ENCODE measurements at places on chromosomes 4 and X.

GRCh38 chrX:155592331-155592730 is 20.4 kb downstream of the TMLHE start:
- no peak for DNase-seq

GRCh38 chrX:101265869-101266428 is 25.2 kb downstream of the TAF7L start:
- DNase-seq: no peak

DNA sequence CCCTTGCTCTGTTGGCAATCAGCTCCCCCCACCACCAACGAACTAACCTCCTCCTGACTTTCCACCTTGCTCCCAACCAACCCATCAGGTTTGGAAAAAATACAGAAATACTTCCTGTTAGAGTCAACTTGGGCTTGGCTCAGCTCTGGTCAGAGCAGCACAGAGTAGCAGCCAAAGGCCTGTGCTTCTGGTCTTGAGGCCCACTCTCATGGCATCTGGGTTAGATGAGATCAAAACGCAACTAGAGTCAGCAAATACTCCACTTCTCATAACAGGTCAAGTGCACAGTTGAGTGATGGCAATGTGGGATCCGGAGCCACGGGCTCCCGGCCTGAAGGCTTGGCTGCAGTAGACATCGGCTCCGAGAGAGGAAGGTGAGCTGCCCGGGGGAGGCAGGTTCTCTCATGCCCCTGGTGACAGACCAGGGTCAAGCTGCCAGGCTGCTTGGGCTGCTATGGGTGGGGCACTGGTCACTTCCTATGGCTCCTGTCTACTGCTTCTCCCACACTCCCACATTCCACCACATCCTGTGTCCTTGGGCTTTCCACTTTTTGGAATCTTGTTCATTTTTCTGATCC is 34.8 kb downstream of the ZNF185 start:
- no peak for DNase-seq

- no peak for DNase-seq
Measured at GRCh38 chrX:9698576-9698975, 67.1 kb downstream of the GPR143 start.

DNA sequence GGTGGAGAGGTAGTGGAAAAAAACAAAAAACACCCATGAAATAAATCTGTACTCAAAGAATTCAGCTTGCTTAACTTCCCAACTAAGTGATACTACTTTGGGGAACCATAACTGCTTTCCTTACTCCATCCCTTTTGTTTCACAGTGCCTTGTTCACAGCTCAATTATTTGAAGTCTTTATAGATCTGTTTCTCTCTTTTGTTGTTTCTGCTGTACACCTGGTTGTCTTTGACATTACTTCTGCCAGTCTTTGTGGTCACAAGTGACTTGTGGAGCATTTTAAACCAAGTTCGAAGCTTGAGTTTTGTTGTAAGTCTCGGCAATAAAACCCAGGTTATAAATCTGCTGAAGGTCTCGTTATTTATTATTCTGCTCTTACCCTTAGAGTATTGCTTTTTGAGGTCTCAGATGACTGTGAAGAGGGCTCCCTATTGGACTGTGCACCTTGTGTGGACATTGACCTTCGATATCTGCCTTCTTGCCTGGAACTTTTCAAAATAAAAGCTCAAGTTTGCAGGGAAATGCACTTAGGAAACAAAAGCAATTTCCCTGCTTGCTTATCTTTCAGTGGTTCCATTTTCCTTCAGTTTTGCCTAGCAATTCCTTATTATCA is 59.8 kb downstream of the ANK2 start:
- DNase-seq: no peak

- no peak for DNase-seq
Measured at GRCh38 chr4:2515830-2516550, 20.5 kb upstream of the FAM193A start.

GRCh38 chr4:101282076-101282844 is 65.1 kb downstream of the PPP3CA start:
- peak; percentile 55 for DNase-seq

GRCh38 chrX:7083021-7083420 is 64.5 kb upstream of the STS start:
- no peak for DNase-seq

DNA sequence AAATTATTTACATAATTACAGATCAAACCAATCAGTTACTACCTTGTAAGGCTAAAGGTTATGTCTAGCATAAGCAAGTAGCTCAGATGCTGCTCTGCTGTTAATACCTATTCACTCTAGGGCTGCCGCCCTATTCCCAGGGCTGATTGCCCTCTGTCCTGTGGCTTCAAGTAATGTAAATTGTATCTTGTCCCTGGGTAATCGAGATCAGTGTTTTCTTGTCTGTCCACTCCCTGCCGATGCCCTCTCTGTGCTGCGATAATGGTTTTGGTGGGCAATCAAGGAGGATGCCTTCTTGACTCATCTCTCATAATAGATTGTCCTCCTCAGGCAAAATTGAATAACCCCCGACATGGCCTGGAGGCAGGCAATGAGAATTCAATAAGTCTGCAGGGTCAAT is 641.0 kb upstream of the PITX2 start:
- DNase-seq: no peak

- DNase-seq: peak; percentile 34
Measured at GRCh38 chr4:155025762-155026457, 182.5 kb upstream of the NPY2R start.

DNA sequence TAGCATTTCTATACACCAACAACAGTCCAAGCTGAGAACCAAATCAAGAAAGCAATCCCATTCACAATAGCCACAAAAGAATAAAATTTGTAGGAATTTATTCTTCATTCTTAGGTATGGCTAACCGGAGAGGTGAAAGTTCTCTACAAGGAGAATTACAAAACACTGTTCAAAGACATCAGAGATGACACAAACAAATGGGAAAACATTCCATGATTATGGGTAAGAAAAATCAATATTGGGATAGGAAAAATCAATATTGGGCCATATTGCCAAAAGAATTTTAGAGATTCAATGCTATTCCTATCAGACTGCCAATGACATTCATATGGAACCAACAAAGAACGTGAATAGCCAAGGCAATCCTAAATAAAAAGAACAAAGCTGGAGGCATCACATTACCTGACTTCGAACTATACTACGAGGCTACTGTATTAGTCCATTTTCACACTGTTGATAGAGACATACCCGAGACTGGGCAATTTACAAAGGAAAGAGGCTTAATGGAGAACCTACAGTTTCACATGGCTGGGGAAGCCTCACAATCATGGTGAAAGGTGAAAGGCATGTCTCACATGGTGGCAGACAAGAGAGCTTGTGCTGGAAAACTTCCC is 49.1 kb downstream of the NCAPG start:
- no peak for DNase-seq

DNA sequence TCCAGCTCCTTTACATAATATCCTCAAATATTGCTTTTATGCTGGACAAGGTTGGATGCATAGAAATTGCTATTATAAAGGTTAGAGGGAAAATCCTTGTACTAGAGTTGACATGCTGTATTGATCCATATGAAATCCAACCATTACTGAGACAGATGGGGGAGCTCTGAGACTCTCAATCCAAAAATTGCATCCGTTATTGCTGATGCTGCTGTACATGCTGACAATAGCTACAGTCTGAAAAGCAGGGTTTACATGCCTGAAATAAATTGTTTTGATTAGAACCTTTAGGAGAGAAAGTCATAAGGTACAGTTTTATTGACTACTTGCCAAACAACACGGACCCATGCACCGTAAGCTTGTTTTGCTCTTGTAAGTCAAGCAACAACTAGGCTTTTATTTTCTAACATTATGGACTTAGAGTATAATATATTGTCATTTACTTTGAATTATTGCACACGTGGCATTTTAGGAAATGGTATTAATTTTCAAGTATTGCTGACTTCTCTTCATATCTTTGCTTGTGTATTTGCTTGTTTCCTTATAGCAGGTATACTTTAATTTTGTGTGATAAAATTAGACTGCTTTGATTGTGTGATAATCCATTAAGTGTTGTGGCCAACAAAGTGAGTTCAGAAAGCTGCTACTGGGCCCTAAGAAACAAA is 1365.2 kb downstream of the STIM2 start:
- DNase-seq: no peak

DNA sequence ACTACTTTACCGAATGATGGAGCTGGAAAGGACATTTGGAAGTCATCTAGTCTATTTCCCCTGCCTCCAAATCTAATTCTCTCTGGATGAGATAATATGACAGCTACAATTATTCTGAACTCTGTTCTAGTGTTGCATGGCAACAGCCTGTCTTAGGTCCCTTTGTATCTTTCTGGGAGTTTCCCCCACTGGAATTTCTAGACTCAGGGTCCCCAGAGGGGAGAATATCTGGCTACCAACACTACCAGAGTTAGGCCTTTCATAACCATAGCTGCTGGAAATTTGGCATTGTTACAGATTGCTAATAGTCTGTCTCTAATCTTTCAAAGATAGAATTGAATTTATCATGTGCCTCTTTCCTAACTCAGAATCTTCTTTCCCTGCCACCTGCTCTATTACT is 4.5 kb downstream of the MSN start:
- DNase-seq: no peak

DNA sequence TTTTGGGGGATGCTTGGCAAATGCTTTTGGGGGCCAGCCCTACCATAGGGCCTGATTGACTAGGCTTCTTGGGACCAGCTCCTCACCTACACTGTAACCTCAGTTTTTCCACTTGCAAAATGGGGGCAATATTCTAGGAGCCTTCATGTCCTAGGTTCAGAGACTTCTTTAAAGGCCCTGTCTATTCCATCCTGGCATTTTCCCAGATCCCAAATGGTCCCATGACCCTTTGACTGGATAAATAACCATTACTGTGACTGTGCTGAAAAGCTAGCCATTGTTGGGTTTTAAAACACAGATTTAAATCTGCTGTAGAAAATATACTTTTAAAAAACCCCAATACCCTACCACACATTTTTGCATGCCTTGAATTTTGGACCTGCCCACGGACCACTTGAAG is 149.8 kb downstream of the EFNB1 start:
- no peak for DNase-seq

GRCh38 chr4:17997129-17997528 is 24.4 kb downstream of the LCORL start:
- no peak for DNase-seq

DNA sequence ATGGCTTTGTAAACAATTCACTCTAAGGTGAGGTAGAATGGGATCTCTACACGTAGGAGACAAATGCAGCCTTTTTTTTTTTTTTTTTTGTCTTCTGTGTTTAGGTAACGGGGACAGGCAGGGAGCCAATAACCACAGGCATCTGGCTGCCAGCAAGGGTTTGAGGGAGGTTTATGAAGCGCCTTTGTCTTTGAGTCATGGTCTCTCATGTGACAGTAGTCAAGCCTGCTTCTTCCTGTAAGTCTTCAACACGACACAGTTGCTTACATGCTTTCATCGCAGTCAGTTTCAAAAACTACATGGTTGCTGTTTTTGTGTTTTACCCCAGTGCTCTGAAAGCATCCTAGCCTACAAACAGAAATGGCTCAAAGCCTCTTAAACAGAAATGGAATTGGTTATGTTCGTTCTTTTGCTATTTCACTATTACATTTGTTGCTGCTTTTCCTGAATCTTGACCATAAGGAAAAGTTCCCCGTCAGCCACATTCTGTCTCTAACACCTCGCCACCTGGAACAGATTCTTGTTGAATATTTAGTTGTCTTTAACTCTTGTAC is 127.8 kb upstream of the METTL14 start:
- no peak for DNase-seq

DNA sequence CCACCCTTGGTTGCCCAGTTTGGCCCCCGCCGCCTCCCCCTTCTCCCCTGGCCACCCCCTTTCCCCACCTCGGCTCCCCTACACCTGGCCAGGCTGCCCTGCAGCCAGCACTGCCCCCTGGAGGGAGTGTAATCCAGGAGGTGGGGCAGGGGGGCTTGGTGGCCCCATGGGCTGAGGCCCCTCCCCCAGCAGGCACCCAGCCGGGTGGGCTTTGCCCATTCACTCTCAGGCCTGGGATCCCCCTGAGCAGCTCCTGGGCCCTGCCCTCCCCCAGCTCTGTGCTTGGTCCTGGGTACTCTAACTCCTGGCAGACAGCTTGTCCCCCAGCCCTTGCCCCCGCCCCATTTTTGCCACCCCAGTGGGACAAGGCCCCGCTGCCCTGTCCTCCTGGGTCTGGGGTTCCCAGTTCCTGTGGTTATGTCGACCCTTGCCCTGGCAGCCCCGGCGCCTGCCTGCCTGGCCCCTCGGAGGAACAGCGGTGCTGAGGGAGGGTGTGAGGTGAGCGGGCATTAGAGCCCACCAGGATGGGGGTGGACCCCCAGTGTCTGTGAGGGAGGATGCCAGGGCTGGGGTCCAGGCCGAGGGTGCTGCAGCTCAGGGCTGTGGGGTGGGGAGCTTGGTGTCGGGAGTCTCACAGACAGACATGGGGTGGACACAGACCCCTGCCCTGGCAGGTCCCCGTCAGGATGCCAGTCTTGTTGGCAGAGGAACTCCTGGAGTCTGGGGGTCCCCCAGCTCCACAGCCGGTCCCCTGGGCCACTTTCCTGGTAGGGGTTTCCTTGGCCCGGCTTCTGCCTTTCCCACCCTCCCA is 10.2 kb downstream of the NAT8L start:
- DNase-seq: no peak

DNA sequence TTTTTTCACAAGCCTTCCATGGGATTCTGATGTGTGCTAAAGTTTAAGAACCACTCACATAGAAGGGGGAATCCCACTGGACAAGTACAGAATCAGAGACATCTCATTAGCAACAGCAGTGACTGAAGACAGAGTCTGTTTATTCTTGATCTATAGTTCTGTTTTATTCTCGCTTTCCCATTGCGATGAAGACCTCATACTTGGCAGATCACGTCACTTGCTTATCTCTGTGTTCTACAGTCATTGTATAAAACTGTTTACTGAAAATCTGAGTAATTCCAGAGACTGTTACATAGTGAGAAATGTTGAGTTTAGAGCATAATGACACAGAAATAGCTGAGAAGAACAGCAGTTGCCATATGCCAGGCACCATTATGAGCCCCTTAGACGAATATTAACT is 185.5 kb downstream of the PTTG2 start:
- no peak for DNase-seq

DNA sequence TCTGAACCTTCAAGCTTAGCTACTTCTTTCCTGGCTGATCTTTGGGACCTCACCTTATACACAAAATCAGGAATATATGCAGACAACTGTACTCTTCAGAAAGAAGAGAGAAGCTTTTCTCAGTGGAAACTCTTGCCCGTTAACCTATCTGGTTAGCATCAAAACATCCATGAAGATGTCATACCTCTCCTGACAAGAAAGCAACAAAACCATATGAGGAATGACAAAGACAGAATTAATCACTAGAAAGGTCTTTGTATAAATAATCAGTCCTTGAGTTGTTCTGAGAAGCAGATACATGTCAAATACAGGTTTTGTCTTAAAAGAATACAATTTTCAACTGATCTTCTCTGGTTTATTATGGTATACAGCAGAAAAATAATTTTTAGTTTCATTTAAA is 130.8 kb downstream of the FAT4 start:
- no peak for DNase-seq

DNA sequence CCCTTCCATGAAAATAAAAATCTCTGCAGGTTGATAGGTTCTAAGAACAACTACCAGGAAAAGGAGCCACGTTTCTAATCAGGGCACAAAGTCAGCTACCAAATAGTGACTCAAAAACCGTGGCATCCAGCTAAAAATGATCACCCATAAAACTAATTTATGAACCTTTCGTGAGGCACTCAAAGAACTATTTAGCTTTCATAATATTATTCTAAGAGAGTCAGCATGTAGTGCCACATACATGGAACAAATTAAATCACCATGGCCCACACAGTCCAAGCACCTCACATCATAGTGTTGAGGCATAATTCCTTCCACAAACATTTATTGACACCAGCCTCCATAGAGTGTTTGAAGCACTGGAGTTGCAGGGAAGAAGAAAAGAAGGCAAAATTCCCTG is 252.0 kb upstream of the PPARGC1A start:
- DNase-seq: no peak

All from stimulated activated CD4-positive, alpha-beta T cell treated with anti-CD3 and anti-CD28 coated beads, Interleukin-15, amount 100 ng/mL, for 24 hours (primary cell).